ENCODE measurements at places on chromosomes 11 and 22. TPM values are rescaled to one million over a fixed set of nuclear protein-coding genes. Genes with fewer than 3 reads are reported as not detected.

- peak; percentile 20 for DNase-seq
Measured at GRCh38 chr11:69360606-69361005, 66.7 kb downstream of the MYEOV start.

- peak; percentile 74 for DNase-seq
Measured at GRCh38 chr11:78742430-78742829, 167.8 kb upstream of the NARS2 start.

HBG1 gene
- total RNA-seq = not detected

GRCh38 chr22:40426594-40427333 is 56.4 kb downstream of the SGSM3 start:
- no peak for DNase-seq

PPP1R14B gene
- total RNA-seq = 55.4 TPM
